Substantia nigra (tissue), 51 donors: ENCODE measurements at places on chromosomes 16 and 17.

DNA sequence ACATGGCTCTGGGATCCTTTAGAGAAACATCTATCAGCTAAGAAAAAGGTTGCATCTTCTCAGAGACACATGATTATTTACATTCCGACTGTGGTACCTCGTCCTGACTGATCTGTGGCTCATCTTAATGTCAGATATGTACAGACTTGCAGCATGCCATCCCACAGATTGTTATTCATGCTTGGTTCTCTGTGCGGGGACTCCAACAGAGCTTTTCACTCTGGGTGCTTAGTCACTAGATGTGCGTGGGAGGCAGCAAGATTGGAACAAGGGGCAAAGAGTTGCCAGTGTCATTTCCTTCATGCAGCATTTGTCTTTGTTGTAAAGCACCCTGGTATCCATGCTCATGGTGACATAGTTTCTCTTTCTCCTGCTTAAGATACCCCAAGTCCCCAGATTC, 179.1 kb upstream of the CACNG5 start:
- DNase-seq = no peak

GRCh38 chr16:27718201-27719105, 168.5 kb downstream of the KATNIP start:
- peak; percentile 95 for DNase-seq

DNA sequence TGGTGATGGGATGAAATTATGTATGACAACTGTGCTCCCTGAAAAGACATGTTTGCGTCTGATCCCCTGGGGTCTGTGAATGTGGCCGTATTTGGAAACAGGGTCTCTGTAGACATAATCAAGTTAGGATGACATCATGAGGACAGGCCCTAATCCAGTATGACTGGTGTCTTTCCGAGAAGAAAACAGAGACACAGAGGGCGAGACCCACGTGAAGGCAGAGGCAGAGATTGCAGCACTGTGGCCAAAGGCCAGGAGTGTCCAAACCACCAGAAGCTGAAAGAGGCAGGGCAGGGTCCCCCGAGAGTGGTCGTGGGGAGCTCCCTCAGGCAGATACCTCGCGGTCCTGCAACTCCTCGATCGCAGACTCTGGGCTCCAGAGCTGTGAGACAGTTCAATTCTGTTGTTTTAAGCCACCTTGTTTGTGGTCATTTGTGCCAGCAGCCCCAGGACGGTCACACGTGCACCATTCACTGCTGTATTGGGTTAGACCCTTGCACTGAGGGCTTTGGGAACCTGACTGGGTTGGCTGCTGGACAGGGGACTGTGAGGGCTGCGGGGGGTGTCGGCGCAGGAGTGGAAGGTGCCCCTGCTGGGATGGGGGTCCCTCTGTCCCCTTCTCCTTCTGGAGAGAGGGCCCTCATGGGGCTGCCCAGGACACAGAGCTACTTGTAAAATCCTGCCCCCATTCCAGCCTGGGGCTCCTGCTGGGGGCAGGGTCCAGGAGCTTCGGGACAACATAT, 27.7 kb downstream of the METRNL start:
- DNase-seq = no peak

DNA sequence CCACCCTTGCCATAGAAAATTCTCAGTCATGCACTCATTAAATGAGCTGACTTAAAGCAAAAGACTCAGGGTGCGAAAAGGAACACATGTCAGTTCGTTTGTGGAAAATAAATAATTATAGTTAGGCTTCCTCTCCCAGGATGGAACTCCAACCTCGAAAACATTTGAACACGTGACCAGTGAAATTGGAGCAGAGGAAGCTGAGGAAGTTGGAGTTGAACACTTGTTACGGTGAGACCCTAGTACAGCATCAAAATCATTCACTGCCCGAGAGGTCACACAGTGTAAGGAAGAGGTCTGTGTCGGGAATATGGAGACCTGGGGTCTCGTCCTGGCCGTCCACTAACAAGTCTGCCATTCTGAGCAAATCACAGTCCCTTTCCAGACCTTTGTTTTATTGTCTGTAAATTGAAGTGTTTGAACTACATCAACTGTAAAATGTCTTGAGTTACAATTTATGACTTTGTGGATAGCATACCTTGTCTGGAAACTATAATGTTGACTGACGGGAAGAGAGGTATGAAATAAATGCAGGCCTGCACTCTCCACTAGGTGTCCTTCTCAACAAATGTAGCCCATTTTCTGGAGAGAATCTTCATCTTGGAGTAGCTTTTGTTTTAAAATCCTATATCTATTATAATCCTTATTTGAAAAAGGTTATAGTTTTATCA, 7.7 kb downstream of the PSMD7 start:
- no peak for DNase-seq

DNA sequence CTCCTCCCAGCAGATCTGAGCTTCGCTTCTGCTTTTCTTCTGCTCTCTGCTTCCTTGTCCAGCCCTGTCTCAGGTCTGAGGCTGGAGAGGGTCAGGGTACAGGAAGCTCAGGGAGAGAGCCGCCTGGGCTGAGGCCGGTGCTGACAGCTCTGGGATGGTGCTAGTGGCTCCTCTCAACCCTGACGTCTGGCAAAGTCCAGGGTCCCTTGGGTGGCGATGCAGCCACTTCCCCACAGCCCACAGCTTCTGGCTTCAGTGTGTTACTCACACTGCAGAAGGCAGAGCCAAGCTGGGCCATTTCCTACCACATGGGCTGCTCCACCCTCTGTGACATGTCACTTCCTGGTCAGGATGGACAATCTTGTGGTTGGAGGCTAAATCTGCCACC, at the start of gene CD300C:
CD300C (minus strand) TSS at position 273 of the 388 bp plus-strand sequence. CDS start 333 bp downstream, outside the sequence.
- DNase-seq = peak; percentile 38

- DNase-seq = no peak
Observed at GRCh38 chr16:727291-727977, 528 bp downstream of the HAGHL start.

- no peak for DNase-seq
Observed at GRCh38 chr17:7328840-7329373, at the start of gene NEURL4. Gene NEURL4, minus strand, starts transcription at chr17:7329335. Its CDS starts 23 bp downstream, at chr17:7329312.

GRCh38 chr17:15663176-15663575, 20.9 kb downstream of the TRIM16 start:
- DNase-seq = no peak
